ENCODE measurements at places on chromosomes 6 and 20.
A peak's percentile ranks its signal among the peaks of the same experiment; 100 is the strongest.

GRCh38 chr20:10971096-10971495 is 297.3 kb upstream of the JAG1 start:
- DNase-seq = no peak

DNA sequence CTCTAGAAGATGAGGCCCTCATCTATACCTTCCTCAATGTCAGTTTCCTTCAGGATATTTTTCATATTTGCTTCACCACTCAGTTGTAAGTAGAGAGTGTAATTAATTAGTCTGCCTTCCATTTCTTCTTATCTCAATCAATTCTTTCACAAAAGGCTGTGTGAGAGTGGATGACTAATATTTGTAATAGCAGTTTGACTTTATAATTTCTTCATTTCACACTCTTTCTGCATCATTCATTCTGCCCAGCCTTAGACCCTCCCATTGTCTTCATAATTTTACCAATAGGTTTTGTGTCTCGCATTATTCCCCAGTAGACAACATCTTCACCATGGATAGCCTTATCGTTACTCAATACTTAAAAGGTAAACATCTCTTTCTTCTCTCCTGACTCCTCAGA is 1239.3 kb upstream of the MAP3K7 start:
- no peak for DNase-seq

GRCh38 chr6:2503816-2504494 is 246.8 kb downstream of the MYLK4 start:
- DNase-seq = no peak

DNA sequence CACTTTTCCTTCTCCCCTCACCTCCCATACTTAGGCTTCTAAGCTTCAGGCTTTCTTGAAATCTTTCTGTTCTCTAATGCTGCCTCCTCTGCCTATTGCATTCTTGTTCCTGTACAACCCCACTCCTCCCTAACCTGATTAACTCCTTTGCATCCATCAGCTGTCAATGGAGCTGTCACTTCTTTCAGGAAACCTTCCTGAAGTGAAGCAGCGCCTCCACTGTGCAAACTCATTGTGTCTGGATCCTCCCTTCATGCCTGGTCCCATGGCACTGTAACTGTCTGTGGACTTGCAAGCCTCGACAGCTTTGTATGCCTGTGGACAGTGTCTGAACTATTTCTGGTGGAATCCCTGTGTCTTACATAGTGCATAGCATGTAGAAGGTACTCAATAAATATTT is 185.0 kb downstream of the HS3ST5 start:
- no peak for DNase-seq

- no peak for DNase-seq
Observed at GRCh38 chr20:24612799-24613775, 143.7 kb downstream of the SYNDIG1 start.

GRCh38 chr20:35285806-35286076 is 1.2 kb upstream of the EIF6 start:
- no peak for DNase-seq

DNA sequence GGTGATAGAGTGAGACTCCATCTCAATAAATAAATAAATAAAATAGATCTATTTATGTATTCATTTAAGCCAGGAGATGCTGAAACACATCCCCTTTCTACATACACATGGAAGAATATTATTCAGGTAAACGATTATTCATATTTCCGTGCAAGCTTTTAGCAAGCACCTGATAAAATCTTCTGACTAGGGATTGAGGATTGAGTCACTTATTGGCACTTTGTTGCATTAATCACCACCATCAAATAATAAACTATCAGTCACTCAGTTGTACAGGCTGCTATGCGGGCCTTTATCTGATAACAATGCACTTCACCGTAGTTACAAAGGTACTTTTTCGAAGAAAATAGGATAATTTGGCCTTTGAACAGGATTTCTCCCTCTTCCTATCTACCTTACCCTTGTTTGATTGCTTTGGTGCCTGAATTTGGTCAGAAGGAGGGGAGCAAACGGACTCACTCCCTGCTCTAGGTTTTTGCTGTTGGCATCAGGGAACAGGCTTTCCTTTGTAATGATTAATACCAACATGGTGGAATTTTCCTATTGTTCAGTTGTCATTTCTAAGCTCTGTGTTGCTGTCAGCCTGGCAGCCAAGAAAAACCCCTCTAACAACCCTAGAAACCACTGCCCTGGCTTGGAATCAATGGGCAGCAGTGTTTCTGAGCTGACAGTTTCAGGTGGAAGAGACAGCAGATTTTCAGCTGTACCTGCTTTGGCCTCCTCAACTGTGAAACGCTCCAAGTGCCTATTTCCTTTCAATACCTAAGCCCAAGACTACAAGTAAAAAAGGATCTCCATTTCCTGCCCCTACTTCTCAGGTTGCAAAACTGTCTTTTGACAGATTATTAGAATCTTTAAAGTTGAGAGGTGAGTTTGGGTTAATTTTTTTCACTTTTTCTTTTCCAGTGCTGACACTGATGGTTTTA is 63.0 kb downstream of the MYB start:
- no peak for DNase-seq

GRCh38 chr6:19811397-19812079 is 25.6 kb upstream of the ID4 start:
- no peak for DNase-seq

DNA sequence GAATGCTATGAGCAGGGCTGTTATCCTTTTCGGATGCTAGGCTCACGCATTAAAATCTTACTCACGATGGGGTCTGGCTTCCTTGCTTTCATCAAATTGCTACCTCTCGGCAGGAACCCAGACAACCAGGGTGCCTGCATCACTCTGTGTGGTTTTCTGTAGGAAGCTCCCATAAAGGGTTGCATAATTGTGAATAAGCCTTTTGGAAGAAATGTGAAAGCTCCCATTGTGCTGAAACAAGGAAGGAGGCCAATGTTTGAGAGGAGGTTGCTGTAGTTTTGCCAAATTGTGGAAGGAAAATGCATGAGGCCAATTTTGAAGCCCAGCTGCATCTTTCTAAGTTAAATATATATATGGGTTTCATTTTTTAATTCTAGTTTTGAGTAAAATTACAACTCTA is 615.5 kb downstream of the C6orf118 start:
- DNase-seq = no peak

DNA sequence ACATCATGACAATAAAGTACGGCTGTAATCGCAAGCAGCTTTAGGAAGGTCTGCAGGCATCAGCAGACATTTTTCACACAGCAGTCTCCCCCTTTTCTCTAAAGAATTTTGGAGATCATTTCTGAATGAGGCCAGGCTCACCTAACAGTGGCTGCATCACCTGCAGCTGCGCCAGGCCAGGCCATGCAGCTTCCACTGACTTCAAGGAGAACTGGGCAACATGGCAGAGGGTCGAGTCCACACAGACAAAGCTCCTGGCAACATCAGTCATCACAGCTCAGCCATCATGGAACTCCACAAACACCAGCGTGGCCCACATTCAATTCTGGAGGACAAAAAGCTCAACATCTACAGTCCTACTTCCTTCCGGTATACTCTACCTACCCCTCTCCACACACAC is 17.8 kb upstream of the FOXC1 start:
- DNase-seq = no peak

DNA sequence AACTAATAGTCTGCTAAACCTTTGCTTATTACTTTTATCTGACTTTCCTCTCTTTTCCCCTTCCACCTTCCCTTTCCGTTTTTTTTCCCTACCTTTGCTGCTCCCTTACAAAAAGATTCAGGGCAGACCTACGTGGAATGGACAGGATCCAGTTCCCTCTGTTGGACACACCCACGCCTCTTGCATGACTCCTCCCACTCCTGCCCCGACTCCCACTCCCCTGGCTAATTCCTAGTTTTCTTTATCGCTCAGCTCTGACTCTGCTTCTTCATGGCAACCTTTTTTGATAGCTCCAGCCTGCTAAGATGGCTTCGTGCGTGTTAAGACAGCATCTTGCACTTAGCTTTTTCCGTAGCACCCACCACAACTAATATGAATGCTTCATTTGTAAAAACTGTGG is 715.6 kb upstream of the NRSN1 start:
- DNase-seq = no peak

DNA sequence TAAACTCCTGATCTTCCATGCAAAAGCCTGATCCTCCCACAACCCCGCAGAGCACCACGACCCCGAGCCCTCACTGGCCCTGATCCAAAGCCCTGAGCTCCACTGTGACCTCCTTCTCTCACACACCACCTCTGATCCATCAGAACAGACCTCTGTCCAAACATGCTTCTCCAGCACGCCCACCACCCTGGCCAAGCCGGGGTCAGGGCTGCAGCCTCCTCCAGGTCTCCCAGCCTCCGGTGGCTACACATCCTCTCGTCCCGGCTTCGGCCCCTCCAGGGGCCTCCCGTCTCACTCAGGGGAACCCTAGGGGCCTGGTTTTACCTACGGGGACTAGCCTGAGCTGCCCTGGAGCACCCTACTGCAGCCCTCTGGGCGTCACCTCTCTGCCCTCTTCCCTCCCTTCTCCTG is 49.1 kb downstream of the FOXF2 start:
- no peak for DNase-seq

DNA sequence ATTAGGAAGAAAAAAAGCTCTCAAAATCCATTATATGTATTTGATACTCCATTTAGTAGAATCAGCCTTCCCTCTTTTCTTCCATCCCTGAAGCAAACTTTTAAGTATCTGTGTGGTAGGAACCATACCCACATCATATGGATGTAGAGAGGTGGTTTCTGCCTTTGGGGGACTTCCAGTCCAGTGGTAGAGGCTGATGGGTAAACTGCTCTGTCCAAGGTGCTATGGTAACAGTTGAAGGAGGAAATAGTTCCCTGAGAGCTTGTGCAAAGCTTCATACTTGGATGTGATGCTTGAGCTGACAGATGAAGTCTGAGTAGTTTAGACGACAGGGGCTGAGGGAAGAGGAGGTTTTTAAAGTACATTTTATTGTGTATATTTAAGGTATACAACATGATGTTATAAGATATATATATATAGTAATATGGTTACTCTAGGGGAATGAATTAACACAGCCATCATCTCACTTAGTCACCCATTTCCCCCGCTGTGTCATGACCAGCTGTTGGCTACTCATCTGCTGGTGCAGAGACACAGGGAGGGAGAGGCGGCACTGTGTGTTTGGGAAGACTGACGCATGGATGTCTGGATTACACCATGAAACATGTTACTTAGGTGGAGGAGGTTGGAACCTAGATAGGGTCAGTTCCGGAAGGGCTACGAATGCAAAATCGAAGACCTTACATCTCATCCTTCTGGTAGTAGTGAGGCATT is 185.2 kb downstream of the FARS2 start:
- DNase-seq = no peak

GRCh38 chr6:36730424-36731380 is 33.1 kb downstream of the RAB44 start:
- no peak for DNase-seq

DNA sequence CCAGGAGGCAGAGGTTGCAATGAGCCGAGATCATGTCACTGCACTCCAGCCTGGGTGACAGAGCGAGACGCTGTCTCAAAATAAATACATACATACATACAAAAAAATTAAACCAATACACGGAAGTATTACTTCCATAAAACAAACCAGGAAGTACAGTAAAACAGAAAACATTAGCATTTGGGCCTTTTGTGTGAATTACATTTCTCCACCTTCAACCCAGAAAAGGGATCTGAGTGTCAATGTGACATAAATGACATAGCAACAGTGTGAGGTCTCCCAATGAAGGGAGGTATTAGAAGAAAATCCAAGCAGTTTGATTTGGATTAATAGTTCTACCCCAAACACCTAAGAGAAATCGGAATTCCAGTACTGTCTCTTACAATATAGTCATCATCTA is 10.1 kb downstream of the CSNK2A1 start:
- DNase-seq = no peak

GRCh38 chr6:20110478-20110877 is 101.8 kb downstream of the MBOAT1 start:
- no peak for DNase-seq

GRCh38 chr6:39543095-39543494 is 182.1 kb downstream of the KIF6 start:
- DNase-seq = no peak

GRCh38 chr20:23386304-23387117 is 24.5 kb downstream of the GZF1 start:
- no peak for DNase-seq

DNA sequence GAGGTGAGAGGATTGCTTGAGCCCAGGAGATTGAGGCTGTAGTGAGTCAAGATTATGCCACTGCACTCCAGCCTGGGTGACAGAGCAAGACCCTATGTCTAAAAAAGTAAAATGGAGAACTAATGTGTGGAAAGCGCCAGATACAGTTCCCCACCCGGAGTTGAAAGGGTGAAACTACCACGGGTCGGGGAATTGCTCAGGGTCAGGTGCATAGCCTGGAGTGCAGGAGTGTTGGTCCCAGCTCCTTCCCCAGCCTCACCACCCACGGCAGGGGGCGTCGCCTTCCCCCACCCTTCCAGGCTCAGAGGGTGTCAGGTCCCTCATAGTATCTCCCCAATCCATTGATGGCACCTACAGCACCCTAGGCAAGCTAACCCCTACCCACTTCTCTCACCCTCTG is 26.1 kb downstream of the C20orf203 start:
- DNase-seq = no peak

GRCh38 chr6:105994118-105994590 is 92.0 kb upstream of the PRDM1 start:
- DNase-seq = peak; percentile 48

GRCh38 chr6:96872976-96873375 is 24.7 kb downstream of the NDUFAF4 start:
- no peak for DNase-seq

- no peak for DNase-seq
Observed at GRCh38 chr6:42105156-42105648, 37.2 kb downstream of the C6orf132 start.

GRCh38 chr20:43514648-43514999 is 7.1 kb downstream of the L3MBTL1 start:
- DNase-seq = no peak

DNA sequence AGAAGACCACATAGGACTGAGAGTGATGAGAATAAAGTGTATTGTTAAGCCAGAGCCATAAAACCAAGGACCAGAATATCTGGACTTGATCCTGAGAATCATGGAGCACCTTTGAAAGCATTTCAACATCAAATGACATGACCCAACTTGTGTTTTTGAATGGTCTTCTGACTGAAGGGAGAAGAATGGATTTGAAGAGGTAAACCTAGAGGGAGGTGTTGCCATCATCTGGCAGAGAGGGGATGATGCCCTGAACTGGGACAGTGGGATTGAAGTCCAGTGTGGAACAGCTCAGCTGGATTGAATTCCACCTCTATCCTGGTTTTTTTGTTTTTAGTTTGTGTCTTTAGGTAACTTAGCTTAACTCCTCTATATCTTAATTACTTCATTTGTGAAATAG is 570.0 kb downstream of the TBC1D32 start:
- DNase-seq = no peak

GRCh38 chr6:146719387-146719786 is 120.6 kb downstream of the ADGB start:
- no peak for DNase-seq

DNA sequence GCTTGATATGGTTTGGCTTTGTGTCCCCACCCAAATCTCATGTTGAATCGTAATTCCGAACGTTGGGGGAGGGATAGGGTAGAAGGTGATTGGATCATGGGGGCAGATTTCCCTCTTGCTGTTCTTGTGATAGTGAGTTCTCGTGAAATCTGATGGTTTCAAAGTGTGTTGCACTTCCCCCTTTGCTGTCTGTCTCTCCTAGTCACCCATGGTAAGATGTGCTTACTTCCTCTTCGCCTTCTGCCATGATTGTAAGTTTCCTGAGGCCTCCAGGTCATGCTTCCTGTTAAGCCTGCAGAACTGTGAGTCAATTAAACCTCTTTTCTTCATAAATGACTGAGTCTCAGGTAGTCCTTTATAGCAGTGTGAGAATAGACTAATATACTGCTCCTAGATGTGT is 19.9 kb downstream of the PFDN4 start:
- DNase-seq = no peak

GRCh38 chr6:108961985-108962384 is 113.8 kb downstream of the ARMC2 start:
- no peak for DNase-seq

Measured in T-cell (primary cell).